ENCODE measurements at places on chromosomes 5 and 9.

GRCh38 chr9:7960320-7961050, 160.9 kb upstream of the DMAC1 start:
- DNase-seq, result no peak

DNA sequence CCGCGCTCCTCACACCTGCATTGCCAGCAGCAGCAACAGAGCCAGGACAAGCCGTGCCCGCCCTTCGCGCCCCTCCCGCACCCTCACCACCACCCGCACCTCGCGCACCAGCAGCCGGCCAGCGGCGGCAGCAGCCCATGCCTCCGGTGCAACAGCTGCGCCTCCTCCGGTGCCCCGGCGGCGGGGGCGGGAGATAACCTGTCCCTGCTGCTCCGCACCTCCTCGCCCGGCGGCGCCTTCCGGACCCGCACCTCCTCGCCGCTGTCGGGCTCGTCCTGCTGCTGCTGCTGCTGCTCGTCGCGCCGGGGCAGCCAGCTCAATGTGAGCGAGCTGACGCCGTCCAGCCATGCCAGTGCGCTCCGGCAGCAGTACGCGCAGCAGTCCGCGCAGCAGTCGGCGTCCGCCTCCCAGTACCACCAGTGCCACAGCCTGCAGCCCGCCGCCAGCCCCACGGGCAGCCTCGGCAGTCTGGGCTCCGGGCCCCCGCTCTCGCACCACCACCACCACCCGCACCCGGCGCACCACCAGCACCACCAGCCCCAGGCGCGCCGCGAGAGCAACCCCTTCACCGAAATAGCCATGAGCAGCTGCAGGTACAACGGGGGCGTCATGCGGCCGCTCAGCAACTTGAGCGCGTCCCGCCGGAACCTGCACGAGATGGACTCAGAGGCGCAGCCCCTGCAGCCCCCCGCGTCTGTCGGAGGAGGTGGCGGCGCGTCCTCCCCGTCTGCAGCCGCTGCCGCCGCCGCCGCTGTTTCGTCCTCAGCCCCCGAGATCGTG, 517 bp downstream of the KCNN2 start:
- no peak for DNase-seq

GRCh38 chr9:127935765-127936221, 1.9 kb downstream of the DPM2 start:
- no peak for DNase-seq

DNA sequence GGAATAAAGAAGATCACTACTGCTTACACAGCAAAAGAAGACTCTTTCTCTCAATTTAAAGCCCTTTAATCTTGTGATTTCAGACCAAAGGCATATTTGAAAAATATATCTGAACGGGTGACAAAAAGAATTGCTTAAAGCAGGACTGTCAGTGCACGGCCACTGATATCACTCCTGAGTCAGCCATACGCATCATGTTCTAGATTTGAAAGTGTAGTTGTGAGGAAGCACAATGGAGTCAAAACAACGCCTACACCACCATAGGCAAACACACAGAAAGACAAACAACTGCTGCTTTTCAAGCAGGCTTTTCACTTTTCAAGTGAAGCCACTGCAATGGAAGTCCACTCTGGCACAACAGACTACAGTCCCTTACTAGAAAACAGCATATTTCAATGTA, 141.7 kb downstream of the AUH start:
- no peak for DNase-seq

DNA sequence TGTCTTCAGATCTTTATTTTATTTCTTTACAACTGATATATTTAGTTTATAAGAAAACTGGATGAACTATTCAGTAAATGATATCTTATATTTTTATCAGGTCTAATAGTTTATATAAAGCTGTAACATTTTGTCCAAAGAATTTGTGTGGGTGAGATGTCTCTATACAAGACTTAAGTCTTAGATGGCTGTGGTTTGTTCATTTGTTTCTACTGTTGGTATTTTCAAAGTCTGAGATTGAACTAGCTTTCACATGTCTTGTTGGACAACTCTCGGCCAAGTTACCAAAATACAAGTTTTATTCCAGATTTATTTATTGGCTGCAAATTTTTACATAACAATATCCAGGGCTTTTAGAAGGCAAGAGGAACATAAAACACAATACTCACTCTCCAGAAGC, 286.0 kb downstream of the NR2F1-AS1 start:
- no peak for DNase-seq
